ENCODE measurements at places on chromosomes 4 and X.

GRCh38 chrX:38804682-38805431 is 3.6 kb downstream of the MID1IP1 start:
- DNase-seq, result no peak

DNA sequence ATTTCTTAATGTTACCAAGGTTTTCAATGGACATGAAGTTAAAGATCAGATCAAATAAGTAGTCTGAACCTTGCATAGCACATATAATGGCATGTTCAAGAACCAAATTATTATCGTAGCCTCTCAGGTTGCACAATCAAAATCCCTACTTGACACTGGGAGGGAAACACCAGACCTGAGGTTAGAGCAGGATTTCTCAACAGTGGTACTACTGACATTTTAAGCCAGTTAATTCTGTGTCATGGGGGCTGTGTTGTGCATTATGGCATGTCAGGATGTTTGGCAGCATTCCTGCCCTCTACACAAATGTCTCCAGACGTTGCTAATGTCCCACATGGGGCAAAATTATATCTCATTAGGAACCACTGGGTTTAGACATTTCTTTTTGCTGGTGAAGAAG is 20.8 kb downstream of the RLIM start:
- DNase-seq, result no peak

GRCh38 chr4:39004758-39005157 is 27.5 kb downstream of the TMEM156 start:
- no peak for DNase-seq

- DNase-seq, result no peak
Measured at GRCh38 chr4:106495476-106495875, 126.9 kb upstream of the GIMD1 start.

GRCh38 chr4:71294301-71294700 is 44.5 kb upstream of the SLC4A4 start:
- no peak for DNase-seq

- no peak for DNase-seq
Measured at GRCh38 chr4:8010618-8011017, 71.0 kb upstream of the AFAP1 start.

DNA sequence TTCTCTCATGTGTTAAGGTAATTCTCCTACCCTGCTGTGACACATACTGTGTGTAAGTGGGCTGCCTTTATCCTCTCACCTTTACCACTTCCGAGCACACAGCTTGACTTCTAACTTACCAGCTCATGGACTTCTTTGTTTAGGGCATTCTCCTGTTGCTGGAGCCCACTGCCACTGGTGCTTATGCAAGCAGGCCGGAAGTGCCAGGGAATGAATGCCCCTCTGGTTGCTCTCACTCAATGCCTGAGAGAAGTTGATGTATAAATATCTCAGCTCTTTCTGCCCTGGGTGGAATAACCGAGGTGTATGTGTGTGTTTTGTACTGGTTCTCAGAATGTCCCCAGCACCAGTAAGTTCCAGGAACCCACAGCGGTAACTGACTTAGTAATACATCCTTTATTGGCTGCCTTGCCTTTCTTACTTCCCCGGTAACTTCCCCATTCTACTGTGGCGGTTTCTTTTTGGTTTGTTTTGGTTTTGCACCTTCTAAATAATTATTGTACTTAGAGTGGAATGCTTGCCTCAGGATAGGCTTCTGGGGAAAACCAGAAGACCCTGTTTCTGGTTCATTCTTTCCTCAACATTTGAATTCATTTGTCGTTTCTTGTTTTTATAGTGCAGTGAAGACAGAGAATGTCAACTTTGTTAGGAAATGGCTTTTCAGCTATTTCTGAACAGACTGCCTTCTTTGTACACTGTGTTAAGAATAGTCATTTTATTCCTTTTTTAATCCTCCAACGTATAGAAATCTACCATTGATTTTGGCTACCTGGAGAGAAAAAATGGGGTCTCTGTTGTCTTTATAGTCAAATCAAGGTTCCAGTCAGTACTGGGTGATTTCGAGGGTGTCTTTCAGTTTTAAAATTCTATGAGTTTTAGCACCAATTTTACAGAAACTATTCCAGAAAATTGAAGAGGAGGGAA is 45.4 kb downstream of the CXorf58 start:
- no peak for DNase-seq

DNA sequence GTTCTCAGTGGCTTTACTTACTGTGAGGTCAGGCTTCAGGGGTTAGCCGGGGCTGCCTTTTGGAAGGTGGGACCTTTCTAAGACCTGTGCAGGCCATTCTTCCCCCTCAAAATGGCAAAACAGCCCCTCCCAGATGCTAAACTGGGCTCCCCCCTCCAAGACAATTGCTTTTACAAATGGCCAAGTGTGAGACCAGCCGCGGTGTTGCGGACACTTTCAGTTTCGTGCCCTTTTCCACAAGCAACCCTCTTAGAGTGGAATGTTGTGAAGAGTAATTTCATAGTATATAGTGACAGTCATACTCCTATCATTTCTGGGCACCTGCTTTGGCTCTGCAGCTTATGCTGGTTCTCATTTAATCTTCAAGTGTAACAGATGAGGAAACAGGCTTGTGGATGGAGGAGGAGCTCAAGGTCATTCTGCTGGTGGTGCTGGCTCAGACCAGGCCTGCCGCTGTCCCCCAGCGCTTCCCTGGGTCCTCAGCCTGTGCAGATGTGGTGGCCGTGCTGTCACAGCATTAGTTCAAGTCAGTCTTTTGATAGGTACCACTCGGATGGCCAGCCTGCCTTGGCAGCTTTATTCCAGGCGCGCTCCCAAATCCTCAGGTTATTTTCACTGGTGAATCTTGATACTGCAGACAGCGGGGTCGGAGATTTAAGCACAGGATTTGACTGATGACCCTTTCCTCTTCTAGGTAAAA is 55.0 kb upstream of the TADA2B start:
- DNase-seq, result no peak

- peak; percentile 28 for DNase-seq
Measured at GRCh38 chr4:124713185-124713592, 657 bp upstream of the ANKRD50 start.

GRCh38 chrX:68112321-68112720 is 321.0 kb downstream of the OPHN1 start:
- DNase-seq, result no peak

DNA sequence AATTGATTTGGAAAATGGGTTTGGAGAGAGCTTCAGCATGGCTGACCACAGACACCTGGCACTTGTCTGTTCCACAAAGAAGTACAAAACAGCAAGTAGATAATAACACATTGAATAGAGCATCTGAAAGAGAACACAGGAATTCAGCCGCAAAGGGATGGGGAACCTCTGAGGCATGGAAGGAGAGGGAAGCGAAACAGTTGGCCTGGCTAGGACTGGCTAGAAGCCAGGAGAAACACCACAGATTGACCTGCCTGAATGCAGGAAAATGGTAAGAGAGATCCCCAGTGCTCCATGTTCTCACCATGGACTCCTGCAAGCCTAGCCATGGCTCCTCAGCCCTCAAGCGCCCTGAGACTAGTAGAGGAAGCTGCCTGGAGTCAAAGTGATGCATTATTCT is 169.7 kb upstream of the SH3RF1 start:
- no peak for DNase-seq

DNA sequence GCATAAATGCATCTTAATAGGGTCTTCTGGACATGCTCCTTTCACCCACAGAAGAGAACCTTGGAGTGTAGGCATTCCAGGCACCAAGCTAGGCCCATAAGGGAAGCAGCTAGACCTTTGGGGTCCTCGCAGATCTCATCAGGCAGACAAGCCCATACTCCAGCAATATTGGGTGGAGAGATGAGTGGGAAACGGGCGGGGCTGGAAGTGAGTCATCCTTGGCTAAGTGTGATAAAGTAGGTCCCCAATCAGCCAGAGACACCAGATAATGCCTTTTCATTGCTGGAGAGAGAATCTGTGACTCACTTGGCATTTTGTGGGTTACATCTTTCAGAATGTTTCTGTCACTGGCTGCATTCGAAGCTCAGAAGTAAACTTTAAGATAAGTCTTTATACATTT is 133.3 kb upstream of the MBNL3 start:
- peak; percentile 6 for DNase-seq

DNA sequence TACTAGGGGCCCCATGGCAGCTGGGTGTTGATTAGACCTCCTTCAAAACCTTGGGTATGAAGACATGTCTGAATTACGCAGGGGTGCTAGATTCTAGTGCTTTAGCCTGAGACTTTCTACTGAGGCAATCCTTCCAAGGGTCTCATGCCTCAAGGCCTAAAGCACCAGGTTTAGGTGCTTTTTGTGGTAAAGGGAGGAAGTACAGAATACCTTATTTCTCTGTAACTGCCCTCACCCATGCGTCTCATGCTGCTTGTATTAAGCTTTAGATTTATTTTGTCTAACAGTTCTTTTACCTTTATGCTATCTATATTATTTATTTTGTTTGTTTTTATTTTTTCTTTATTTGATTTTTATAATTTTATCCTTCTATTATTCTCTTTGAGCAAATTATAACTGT is 190.2 kb upstream of the GK2 start:
- DNase-seq, result no peak

GRCh38 chrX:38409289-38409688 is 56.9 kb downstream of the OTC start:
- no peak for DNase-seq

- DNase-seq, result no peak
Measured at GRCh38 chrX:47243351-47243750, 10.5 kb downstream of the USP11 start.

DNA sequence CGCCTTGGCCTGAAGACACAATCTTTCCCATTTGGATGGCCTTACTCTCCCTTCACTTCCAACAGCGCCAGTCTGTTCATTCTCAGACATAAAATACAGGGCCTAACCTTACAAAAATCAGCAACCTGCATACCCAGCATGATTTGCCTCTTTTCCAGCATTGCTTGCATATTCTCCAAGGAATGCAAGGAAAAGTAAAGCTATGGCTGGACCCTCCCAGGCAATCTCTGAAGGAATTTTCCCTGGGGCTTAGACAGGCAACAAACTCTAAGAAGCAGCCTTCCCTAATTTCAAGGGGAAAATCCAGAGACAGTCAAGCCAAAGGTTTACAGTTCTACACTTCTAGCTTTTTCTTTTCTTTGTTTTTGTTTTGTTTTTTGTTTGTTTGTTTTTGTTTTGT is 3.6 kb downstream of the DCTD start:
- DNase-seq, result no peak

All from non-pigmented ciliary epithelial cell (primary cell).